ENCODE measurements at places on chromosomes 7 and 10. TPM values are rescaled to one million over a fixed set of nuclear protein-coding genes. Genes with fewer than 3 reads are reported as not detected.

The HHEX gene
- 1.1 TPM for total RNA-seq

The ERV3-1 gene
- total RNA-seq = 17.3 TPM

The TSPAN33 gene
- total RNA-seq = 1.6 TPM

The SFTPA2 gene
- 0.32 TPM for total RNA-seq

The SFTPA1 gene
- 0.32 TPM for total RNA-seq

The LGI1 gene
- not detected for total RNA-seq

The STOX1 gene
- 0.28 TPM for total RNA-seq

The CNTNAP2 gene
- total RNA-seq = 1.2 TPM

The WDFY4 gene
- 1.6 TPM for total RNA-seq

The CHST3 gene
- 9.0 TPM for total RNA-seq

DNA sequence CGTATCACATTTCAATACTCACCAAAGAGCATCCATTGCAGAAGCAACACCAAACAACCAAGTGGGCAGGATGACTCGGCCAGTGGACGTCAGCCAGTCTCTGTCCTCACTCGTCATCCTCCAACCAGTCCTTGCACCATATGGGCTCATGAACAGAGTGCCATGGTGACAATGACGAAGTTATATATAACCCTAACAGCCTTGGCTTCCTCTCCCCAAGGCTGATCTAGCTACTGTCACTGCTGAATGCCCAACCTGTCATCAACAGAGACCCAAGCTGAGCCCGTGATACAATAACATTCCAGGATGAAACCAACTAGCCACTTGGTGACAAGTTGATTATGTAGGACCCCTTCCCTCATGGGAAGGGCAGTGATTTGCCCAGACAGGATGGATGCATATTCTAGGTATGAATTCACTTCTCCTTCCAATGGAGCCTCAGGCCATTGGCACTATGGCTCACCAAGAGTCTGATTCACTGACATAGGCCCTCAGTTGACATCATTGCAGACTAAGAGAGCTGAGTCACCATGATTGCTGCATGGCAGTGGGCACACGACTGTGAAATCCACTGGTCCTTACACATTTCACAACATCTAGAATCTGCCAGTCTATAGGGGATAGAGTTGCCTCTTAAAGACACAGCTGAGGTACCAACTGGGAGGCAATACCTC lies 26.3 kb upstream of the PPIF start:
- ATAC-seq = peak; percentile 90

DNA sequence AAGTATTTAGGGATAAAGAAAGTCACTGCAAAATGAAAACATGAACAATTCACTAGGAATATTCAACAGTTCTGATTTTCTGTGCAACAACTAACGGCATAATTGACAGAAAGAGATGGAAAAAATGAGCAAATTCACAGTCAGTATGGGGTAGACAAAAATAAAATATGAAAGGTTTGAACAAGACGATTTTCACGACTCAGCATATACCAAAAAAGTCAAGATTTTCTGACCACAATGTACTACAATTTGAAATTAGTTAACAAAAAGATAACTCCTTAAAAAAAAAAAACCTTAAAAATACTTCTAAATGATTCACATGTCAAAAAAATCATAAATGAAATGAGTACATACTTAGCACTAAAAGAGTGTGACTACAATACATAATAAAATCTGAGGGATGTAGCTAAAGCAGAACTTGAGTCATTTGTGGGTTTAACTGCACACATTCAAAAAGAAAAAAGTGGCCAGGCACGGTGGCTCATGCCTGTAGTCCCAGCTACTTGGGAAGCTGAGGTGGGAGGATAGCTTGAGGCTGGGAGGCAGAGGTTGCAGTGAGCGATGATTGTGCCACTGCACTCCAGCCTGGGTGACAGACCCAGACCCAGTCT lies 22.6 kb upstream of the MTURN start:
- no peak for ATAC-seq

DNA sequence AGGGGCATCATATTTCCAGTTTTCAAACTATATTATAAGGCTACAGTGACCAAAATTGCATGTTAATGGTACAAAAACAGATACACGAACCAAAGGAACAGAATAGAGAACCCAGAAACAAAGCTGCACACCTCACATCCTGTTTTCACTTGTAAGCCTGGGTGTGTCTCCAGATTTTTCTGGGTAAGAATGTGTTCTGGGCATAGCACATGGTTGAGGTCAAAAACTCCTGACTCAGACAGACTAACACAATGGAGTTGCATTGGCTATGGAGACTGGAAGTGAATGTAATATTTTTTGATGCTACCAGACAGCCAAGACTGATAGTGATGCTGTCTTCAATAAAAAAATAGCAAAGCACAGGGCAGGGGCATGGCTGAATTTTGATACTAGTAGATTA lies 1175.2 kb downstream of the NXPH1 start:
- no peak for ATAC-seq

DNA sequence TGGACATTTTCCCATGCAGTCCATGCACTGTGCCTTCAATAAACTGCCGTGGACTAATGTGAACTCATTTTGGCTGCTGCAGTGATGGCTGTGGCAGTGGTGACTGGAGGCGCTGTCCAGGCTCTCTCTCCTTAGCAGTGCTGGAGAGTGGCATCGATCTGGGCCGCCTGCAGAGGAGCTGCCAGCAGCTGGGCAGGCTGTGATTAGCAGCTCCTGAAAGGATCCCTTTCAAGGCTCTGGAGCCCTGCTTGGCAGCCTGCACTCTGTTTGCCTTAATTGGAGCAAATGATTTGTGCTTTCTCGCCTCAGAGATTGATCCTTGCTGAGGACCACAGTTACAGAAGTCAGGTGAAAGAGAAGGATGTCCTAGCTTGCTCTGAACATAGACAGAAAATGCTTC lies 130.1 kb upstream of the VWC2 start:
- no peak for ATAC-seq

DNA sequence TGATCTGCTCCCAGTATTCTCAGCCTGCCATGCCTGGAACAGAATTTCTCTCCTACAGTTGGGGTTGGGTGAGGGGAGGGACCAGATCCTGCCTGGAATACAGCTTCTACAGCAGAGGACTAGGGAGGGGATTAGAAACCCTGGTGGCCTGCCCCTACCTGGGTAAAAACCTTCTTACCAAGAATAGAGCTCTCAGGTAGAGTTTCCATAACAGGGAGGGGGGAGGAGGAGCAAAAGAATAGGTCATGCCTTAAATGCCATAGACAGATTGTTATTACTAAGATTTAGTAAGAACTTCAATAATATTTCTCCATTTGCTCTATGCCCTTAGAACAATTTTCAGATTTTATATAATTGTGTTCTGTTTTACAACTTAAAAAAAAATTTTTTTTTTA lies 33.5 kb upstream of the TSPAN33 start:
- no peak for ATAC-seq

- ATAC-seq = no peak
Measured at GRCh38 chr10:7441403-7442147, 30.7 kb upstream of the SFMBT2 start.

DNA sequence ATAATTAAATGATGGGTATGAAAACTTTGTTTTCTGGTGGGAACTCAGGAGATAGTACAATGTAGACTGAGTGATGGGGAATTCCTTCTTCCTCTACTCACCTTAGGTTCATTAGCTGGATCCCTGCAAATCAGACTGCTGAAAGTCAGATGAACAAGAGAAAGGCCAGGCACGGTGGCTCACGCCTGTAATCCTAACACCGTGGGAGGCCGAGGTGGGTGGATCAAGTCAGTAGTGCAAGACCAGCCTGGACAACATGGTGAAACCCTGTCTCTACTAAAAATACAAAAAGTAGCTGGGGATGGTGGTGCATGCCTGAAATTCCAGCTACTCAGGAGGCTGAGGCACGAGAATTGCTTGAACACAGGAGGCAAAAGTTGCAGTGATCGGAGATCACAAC lies 28.7 kb upstream of the ST8SIA6 start:
- no peak for ATAC-seq

- no peak for ATAC-seq
Measured at GRCh38 chr10:110296966-110297365, 7.8 kb downstream of the SMNDC1 start.

GRCh38 chr7:73876361-73876760 lies 15.4 kb downstream of the TMEM270 start:
- ATAC-seq = no peak

GRCh38 chr7:118325450-118325808 lies 100.9 kb downstream of the ANKRD7 start:
- no peak for ATAC-seq

- no peak for ATAC-seq
Measured at GRCh38 chr7:108684629-108685028, 115.0 kb downstream of the DNAJB9 start.

DNA sequence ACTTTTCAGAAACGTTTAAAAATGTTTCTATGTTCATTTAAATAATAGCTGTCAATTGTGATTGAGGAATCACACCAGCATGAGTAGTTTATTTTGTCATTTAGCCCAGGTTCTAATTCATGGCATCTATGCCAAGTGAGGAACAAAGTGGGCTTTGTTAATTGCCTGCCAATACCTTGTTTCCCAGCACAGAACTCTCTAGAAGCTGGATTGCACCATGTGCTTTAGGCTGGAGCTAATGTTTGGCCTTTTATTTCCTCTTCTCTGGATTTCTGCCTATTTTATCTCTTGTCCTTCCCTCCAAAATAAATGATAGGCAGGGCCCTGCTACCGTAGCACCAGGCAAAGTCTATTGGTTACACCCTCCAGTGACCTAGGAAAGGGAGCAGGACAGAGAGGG lies 109.9 kb upstream of the ITGB1 start:
- ATAC-seq = no peak

- ATAC-seq = no peak
Measured at GRCh38 chr7:119167431-119167830, 942.9 kb downstream of the ANKRD7 start.

DNA sequence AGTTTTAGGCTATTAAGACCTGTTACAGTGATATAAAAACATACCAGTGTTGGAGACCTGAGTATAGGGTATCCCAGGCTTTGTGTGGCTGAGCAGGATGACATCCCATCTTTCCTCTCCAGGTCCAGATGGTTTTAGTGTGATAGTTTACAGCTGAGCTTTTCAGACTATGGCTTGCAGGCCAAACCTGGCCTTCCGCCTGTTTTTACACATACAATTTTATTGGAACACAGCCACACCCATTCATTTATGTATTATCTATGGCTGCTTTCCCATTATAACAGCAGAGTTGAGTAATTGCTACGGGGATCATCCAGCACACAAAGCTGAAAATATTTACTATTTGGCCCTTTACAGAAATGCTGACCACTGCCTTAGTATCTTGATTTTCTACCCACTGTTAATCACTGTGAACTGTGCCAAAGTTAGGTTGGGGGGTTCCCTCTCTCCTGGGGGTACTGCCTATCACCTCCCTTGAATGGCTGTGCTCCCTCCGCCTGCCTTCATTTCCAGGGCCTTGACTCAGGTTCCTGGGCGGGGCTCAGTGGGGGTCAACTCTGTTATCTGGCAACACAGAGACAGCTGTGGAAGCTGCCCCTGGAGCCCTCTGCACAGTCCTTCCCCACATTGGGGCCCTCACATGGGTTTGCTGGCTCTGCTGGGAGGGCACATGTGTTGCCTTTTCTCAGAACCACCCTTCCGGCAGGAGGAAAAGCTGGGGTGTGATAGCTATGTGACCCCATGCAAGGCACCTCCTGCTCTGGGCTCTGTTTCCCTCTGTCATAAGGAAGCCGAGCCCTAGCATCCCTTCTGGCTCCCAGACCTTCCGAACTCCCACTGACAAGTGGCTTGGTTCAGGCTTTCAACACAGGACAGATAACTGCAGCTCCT lies 40.3 kb upstream of the SH2D4B start:
- ATAC-seq = peak; percentile 1

- no peak for ATAC-seq
Measured at GRCh38 chr7:121521711-121522400, 125.7 kb upstream of the FAM3C start.

GRCh38 chr7:6392712-6393666 lies 54.8 kb downstream of the DAGLB start:
- peak; percentile 93 for ATAC-seq

All from esophagus mucosa (tissue), 1 donor.